ENCODE measurements at places on chromosomes 3 and 15.

- no peaks in the 10 kb centered on the region for H3K27me3 ChIP-seq
- H3K4me1 ChIP-seq: peaks cover 43% of the 10 kb centered on the region
- no peak for DNase-seq
- H3K36me3 ChIP-seq: peaks cover 7% of the 10 kb centered on the region
- no peak overlapping the region for H3K27ac ChIP-seq
Measured at GRCh38 chr3:128794067-128794768, 68.2 kb downstream of the RAB7A start.

DNA sequence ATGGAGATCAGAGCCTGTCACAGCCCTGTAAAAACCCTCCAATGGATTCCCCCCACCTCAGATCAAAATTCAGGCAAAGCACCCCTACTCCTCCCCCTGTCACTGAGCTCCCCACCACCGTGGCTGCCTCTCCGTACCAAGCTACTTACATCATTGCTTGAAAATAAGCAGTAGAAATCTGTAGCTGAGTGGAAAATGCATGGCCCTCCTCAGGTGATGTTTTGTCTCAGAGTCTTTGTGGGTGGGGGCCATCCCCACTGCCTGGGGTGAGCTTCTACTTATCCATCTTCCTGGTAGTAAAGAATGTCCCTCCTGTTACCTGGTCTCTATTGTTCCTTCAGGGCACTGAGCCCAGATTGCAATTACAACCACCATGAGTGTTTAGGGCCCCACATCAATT is 34.5 kb downstream of the SLCO2A1 start:
- no peaks in the 10 kb centered on the region for H3K36me3 ChIP-seq
- no peak overlapping the region for H3K27ac ChIP-seq

DNA sequence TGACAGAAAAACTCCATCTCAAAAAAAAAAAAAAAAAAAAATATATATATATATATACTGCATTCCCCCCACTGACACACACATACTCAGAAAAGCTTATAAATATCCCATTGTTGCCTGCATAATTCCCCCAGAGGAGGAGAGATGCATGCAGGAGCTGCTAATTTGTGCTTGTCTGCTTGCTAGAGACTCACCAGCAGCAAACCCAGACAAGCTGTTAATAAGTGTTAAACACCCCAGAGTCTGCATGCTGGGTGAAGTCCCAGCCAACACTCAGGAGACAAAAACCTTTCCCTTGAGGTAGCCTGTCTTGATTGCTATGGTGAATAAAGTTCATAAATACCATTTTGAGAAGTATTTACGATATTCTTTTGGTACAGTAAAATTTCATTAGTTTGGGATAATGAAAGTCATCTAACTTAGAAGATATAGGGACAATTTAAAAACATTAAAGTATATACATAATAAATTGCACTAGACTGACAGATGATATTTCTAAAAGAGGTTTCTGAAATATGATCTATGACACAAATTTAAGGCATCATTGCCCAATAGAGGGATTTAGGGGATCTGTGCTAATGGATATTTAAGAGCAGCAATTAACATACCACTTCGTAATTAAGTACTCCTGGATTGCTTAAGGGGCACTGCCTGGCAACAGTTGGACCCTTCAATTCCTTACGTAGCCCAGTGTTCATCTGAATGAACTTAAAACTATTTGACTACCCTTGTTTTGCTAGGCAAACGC is 400.0 kb upstream of the C2CD4B start:
- no peaks in the 10 kb centered on the region for H3K36me3 ChIP-seq
- H3K4me1 ChIP-seq: peaks cover 49% of the 10 kb centered on the region
- H3K4me3 ChIP-seq: no peak overlapping the region

- H3K27me3 ChIP-seq: no peaks in the 10 kb centered on the region
- no peaks in the 10 kb centered on the region for H3K36me3 ChIP-seq
- no peaks in the 10 kb centered on the region for H3K4me1 ChIP-seq
- no peak for DNase-seq
Measured at GRCh38 chr15:29590701-29591100, 231.6 kb downstream of the TJP1 start.
